ENCODE measurements at places on chromosomes 3 and 15.
A peak's percentile ranks its signal among the peaks of the same experiment; 100 is the strongest.

DNA sequence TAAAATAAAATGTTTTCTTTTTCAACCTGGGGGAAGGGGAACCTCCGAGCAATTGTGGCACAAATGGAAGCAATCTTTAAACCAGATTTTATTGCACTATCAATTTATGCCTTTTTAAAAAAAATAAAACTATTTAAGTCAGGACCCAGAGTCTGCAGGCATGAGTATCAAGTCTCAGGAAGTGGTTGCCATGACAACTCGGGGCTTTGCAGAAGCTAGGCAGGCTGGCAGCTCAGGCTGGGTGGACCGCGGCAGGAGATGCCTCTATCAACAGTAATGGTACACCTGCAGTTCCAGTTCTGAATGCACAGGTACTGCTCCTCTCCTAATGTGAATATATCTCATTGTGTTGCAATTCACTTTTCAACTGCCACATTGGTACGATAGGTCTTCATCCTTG, 447.7 kb downstream of the GABRG3 start:
- DNase-seq, result peak; percentile 39

GRCh38 chr3:125023833-125024555, 31.8 kb downstream of the HEG1 start:
- no peak for DNase-seq

DNA sequence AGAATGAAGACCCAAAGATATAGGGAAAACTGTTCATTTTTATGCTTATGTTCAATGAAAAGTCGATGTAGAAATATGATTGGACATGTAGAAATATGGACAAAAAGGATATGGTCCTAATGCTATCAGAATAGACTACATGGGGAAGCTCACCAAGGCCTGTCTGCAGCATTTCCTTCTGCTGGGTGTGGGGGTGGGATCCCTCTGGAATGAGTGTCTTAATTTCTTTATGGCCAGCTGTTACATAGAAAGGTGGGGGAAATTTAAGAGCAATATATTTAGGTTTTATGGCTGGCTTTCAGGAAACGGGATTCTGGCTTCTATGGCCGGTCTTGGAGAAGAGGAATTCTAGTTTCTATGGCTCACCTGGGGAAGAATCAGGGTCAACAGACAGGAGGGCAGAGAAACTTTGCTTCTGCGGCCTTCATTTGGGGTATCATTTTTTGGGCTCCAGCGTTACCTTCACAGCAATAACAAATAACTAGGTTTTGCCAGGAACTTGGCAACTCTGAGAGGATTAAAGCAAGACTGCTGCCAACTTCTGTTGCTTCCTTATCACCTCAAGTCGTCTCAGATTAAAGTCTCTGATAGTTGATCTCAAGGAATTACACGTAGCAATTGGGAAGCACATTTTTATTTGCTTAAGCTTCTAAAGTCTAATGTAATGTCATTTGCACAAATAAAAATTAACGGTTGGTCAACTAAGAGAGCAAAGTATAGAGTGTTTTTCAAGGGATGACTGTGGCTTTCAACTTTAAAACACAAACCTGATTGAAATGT, 57.0 kb upstream of the GATM start:
- no peak for DNase-seq

DNA sequence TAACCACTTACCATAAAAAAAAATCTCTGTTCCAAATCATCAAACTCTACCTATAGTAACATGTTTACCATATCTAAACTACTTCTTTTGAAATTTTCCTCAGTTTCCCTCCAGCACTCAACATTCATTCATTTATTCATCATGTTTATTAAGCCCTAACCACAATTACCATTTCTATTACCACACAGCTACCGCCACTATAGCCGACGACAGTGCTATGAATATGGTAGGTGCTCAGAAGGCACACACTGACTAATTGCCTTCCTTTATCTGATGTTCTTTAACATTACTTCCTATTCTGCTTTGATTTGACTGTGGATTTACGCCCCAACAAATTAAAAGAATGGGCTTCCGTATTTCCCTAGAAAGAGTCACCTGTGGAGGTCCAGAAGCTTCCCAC, 43.9 kb downstream of the GUCA1C start:
- no peak for DNase-seq

DNA sequence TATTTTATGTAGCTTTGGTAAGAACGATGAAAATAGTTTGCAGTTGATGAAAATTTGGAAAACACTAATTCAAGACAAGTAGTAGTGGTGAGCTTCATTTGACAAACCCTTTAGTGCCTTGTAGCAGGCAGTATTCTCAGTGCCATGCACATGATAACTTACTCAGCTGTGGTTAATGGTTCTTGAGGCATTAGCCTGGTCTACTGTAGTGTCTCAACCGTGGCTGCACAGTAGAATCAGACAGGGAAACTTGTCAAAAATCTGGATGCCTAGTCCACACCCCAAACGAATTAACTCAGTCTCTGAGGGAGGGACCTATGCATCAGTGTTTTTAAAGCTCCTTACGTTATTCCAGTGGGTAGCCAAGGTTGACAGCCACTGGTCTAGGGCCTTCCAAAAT, 45.4 kb downstream of the PSMD6 start:
- DNase-seq, result no peak

DNA sequence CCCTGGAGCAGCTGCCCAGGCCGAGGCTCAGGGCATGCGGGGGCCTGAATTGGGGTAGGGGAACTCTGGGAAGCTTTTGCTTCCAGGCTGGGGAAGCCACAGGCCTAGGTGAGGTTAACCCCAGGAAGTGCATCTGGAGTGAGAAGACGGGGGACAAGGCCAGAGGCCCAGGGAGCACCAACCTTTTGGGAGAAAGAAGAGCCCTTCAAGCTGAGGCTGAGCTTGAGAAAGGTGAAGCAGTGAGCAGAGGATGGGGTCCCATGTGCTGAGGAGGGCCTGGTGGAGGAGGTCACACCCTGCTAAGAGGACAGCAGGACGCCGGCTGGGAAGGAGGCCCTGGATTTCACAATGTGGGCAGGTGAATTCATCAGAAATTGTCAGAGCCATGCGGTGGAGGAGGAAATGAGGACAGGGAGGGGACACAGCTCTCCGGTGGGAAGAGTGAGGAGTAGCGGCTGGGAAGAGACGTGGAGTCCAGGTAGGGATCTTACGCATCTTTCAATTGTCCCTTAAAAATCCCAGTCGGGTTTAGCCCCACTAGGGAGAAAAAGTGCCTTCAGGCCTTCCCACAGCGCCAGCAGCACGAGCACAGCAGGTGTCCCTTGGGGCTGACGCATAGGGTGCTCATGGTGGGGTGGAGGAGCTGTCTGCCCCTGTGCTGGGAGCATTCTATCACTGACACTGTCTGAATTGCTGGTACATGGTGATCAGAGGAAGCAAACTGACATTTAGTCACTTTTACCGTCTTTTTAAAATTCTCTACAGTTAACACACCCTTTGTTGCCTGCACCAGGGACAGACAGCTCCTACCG, 50.9 kb downstream of the HCN4 start:
- no peak for DNase-seq

GRCh38 chr3:22380253-22380652, 629.2 kb upstream of the ZNF385D start:
- no peak for DNase-seq

DNA sequence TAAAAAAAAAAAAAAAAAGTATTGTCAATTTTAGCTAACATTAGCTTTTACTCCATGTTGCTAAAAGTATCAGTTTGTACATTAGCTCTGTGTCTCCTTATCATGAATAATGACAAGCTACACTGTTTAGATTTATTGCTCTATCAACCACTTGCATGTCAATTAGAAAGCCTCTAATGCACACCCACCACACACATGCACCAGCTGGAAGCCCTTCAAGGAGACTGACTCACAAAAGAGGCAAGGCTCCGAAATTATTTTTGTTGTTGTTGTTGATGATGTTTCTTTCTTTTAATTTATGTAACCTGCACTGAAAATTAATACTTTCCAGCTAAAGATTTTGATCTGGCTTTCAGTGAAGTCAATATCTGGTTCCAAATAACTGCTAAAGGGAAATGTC, 71.5 kb downstream of the ETFA start:
- no peak for DNase-seq

DNA sequence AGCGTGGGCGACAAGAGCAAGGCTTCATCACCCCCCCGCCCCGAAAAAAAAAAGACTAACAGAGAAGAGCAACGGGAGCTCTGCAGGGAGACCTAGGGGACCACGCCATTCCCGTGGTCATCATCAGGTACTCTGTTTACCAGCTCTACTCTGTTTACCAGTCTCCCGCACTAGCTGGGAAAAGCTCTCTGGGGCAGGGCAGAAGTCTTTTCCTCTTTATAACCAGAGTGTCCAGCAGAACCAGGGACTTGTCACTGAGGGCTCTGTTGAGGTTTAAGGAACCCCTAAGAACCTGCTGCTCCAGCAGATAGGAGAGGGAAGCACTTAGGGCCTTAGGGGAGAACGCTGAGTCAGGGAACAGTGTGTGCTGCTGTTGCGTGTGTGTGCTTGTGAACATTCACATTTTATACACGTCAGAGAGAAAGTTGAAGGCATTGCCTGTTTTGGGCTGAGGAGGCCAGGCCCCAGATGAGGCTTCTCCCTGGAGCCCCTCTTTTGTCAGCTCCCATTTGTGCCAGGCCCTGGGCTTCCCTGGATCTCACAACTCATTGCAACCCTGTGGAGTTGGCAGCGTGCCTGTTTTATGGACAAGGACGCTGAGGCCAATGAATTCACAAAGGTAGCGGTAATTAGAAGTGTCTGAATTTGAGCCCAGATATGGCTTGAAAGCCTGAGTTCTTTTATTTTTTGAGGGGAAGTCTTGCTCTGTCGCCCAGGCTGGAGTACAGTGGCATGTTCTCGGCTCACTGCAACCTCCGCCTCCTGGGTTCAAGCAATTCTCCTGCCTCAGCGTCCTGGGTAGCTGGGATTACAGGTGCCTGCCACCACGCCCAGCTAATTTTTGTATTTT, 24.2 kb upstream of the ERICH6 start:
- DNase-seq, result no peak

DNA sequence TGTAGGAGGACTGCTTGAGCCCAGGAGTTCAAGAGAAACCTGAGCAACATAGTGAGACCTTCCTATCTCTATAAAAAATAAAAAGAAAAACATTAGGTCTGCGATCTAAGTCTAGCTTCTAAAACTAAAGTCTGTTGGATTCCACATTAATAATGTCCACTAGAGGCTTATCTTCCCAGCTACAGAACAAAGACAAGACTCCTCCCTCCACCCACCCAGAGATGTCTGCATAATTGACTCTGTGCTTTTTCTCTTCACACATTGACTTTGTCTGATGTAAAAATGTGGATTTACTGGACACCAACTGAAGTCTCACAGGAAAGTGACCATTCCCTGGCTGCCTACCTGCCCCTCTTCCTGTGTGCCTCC, 91.8 kb downstream of the ATP10A start:
- no peak for DNase-seq

DNA sequence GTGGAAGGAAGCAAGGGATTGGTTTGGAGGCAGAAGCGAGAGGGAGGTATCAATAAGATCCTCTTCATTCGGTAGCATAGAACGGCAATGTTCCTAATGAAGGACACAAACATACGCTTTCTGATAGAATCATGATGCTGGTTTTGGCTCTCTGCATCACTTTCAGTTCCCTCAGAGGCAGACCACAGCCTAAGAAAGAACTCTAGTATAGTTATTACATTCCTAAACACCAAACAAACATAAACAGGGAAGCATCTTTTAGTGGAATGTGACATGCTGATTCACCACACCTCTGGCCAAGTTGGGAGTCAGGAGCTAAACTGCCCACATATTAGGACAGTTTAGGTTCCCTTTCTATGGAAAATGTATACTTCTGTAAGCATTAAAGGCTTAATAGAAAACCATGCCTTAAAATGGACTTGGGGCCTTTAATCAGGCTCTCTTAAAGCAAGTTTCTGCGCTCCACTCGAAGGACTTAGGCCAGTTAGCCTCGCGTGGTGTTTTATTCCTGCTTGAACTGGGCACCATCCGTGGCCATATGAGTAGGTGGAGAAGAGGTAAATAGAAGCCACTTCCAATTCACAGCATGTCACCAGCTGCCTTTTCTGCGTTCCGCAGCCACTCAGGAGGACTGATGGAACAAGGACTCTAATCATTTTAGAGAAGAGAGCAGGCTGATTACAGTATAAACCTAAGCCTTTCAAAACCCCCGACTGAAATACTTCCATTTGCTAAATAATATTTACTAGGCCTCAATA, 53.7 kb downstream of the CD47 start:
- DNase-seq, result peak; percentile 47

- peak; percentile 39 for DNase-seq
These were observed 30.8 kb downstream of the DNAH1 start for GRCh38 chr3:52346623-52347530.

GRCh38 chr15:37105889-37106288, 5.5 kb upstream of the MEIS2 start:
- no peak for DNase-seq

- no peak for DNase-seq
These were observed 2.7 kb upstream of the STARD5 start for GRCh38 chr15:81326466-81327212.

GRCh38 chr3:20060974-20061685, 20.9 kb downstream of the KAT2B start:
- DNase-seq, result no peak

DNA sequence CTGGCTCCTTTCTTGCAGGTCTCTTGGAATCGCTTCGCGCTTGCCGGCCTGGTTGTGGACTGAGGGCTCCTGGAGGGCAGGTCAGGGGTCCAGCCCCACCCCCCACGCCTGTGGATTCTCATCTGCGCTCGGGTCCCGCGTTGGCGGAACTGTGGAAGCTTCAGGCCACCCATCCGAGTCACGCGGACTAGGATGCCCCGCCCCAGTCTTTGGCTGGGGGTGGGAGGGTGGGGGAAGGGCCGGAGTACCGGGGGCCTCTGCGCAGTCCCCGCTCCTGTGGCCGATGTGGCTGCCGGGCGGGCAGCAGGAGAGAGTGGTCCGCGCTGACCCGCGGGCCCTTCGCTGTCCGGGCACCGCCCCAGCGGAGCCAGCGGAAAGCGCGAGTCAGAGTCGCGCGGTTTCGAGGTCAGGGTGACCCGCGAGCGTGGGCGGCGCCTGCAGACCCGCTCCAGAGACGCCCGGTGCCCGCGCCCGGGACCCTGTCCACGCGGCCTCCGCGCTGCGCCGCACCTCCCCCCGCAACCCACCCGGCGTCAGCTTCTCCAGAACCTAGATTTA, 114.2 kb downstream of the KLF13 start:
- DNase-seq, result peak; percentile 24

DNA sequence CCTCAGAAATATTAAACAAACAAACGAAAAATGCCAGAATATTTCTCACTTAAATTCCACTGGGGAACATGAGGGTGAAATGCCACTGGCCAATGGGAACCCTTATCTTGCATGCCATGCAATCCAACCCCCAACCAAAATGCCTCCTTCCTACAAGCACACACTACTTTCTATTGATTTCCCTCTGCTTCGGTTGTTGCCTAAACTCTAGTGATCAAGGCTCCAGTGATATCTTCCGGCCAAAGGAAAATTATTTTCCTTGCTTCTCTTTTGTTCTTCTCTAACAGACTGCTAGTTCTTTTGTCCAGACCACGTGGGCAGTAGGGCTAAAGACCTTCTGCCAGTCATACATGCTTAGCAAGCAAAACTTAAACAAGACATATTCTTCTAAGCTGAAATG, 115.7 kb downstream of the TMCC1 start:
- no peak for DNase-seq

DNA sequence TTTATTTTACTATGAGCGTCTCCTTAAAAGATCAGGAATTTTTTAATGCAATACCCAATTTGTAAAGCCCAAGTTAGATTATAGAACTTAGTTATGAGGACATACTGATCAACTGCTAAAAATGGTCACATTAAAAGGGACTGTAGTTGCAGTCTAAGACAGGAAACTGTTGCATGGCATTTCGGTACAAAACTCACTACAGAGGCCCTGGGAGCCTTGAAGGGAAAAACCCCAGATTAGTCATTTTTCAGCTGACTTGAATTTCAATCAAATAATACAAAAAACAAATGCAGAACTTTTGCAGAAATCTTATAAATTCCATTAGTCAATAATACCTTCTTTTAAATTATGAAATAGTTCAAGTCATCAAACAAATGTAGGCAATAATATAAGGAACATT, 6.9 kb upstream of the PTX3 start:
- peak; percentile 35 for DNase-seq

Data from fibroblast of skin of right quadriceps (primary cell).